ENCODE measurements at places on chromosomes 7 and 10.

GRCh38 chr10:29576681-29577080 lies 58.1 kb downstream of the SVIL start:
- DNase-seq, result no peak

- DNase-seq, result no peak
Measured at GRCh38 chr7:142787034-142787768, 16.4 kb downstream of the PRSS2 start.

GRCh38 chr10:3065622-3066021 lies 1.7 kb upstream of the PFKP start:
- DNase-seq, result no peak

DNA sequence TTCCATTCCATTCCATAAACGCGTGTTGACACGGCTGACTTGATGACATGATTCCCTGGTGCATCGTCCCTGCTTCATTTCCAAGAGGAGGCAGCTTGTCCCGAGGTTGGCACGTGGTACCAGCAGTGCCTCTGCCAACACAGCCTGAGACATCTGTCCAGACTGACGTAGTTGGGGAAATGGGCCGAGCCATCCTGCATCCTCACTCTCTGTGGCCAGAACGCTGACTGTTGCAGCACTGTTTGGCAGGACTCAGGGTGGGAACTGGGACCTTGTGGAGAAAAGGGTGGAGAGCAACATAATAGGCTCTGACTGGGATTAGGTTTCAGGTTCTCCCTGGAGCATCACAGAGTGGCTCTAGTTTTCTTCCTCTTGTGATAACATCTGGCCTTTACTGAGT lies 118.6 kb upstream of the BTBD16 start:
- no peak for DNase-seq

DNA sequence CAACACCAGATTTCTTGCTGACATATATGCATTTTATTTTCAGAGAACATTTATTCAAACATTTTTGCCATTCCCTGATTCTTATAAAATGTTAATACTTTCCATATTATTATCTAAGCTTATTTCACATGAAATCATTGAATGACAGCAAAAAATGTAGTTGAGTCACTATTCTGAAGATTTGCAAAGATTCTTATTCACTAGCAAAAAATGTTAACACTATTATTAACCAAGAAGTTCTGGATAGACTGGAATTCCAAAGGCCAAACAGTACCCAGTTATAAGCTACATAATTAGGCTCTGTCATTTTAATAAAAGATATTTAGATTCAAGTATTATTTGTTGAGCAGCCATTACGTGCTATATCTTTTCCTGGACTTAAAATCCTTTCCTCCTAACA lies 4.3 kb downstream of the GSTO2 start:
- no peak for DNase-seq

DNA sequence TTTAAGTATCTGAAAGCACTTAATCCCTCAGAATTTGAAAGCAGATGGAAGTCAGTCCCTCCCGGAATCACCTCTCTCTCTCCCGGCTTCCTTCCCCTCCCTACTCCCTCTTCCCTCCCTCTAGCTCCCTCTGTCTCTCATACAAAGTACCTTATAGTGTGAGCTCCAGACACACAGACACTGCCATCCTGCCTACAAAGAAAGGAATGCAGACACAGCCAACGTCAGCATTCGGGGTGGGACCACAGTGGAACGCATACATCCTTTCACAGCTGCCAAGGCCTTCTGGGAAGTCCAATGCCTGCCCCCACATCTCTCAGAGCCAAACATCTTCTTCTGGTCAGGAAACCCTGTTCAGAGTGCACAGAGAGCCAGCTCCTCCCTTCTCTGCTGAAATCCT lies 9.3 kb downstream of the NOD1 start:
- no peak for DNase-seq

DNA sequence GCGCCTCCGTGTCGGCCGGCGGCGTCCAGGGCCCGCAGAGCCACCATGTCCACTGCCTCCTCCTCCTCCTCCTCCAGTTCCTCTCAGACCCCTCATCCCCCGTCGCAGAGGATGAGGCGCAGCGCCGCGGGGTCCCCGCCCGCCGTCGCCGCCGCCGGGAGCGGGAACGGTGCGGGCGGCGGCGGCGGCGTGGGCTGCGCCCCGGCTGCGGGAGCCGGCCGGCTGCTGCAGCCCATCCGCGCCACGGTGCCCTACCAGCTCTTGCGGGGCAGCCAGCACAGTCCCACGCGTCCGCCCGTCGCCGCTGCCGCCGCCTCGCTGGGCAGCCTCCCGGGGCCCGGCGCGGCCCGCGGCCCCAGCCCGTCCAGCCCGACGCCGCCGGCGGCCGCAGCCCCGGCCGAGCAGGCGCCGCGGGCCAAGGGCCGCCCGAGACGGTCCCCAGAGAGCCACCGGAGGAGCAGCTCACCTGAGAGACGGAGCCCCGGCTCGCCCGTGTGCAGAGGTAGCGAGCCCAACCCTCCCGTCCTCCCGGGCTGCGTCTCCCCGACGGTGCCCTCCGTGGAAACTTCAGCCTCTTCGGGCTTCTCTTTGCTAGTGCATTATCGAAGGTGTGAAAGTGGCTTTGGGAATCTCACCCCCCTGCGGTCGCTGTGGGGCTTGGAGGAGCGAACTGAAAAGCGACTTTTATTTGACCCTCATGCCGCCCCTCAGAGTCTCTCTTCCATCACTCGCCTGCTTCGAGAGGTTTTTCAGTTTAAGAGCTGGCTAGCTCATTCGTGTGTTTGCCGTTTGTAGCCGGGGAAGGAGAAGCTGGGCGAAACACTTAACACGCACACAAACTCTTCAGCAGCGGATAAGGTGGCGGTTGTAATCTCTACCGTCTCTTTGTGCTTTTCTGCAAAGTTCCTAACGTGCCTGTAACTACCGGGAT lies 975 bp downstream of the GLCCI1 start:
- peak; percentile 34 for DNase-seq

GRCh38 chr7:23285657-23286646 lies 13.2 kb upstream of the MALSU1 start:
- DNase-seq, result no peak

GRCh38 chr10:119770928-119771327 lies 45.1 kb downstream of the INPP5F start:
- no peak for DNase-seq
